ENCODE measurements at places on chromosomes 1 and 21. TPM values are rescaled to one million over a fixed set of nuclear protein-coding genes. Genes with fewer than 3 reads are reported as not detected.

- H3K27me3 ChIP-seq, result no peaks in the 10 kb centered on the region
These were observed 5.5 kb upstream of the ANKRD35 start for GRCh38 chr1:145891143-145891542.

- DNase-seq, result no peak
- no peaks in the 10 kb centered on the region for H3K4me1 ChIP-seq
- H3K27me3 ChIP-seq, result no peaks in the 10 kb centered on the region
- no peak overlapping the region for H3K4me3 ChIP-seq
- H3K27ac ChIP-seq, result no peak overlapping the region
- H3K36me3 ChIP-seq, result no peaks in the 10 kb centered on the region
These were observed 24.0 kb downstream of the FNBP1L start for GRCh38 chr1:93471911-93472310.

GRCh38 chr21:37231249-37231645 is 35.9 kb downstream of the VPS26C start:
- H3K4me3 ChIP-seq, result no peak overlapping the region
- H3K27me3 ChIP-seq, result no peaks in the 10 kb centered on the region
- H3K27ac ChIP-seq, result no peak overlapping the region
- peaks cover under 1% of the 10 kb centered on the region for H3K4me1 ChIP-seq
- H3K36me3 ChIP-seq, result peaks cover 52% of the 10 kb centered on the region

- no peak overlapping the region for H3K27ac ChIP-seq
- H3K4me3 ChIP-seq, result no peak overlapping the region
- no peak for DNase-seq
- H3K36me3 ChIP-seq, result no peaks in the 10 kb centered on the region
- H3K27me3 ChIP-seq, result no peaks in the 10 kb centered on the region
These were observed 352.1 kb downstream of the MATN1 start for GRCh38 chr1:30371179-30371788.

DNA sequence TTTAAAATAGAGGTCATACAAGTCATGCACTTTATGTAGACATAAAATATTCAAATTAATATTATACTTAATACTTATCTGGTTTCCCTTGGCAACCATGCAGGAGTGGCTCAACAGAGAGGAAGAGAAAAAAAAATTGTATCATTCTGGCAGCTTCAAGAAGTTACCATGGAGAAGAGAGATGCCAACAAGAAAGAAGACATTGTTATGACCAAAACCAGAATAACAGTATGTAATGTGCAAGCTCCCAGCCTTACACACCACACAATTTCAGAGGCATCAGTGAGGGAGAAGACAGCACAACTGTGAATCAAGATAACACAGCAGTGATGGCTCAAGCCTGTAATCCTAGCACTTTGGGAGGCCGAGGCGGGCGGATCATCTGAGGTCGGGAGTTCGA is 49.1 kb upstream of the RCOR3 start:
- no peaks in the 10 kb centered on the region for H3K4me1 ChIP-seq
- no peak for DNase-seq
- H3K27ac ChIP-seq, result no peak overlapping the region

Gene ZNF670
- total RNA-seq, result 2.9 TPM

DNA sequence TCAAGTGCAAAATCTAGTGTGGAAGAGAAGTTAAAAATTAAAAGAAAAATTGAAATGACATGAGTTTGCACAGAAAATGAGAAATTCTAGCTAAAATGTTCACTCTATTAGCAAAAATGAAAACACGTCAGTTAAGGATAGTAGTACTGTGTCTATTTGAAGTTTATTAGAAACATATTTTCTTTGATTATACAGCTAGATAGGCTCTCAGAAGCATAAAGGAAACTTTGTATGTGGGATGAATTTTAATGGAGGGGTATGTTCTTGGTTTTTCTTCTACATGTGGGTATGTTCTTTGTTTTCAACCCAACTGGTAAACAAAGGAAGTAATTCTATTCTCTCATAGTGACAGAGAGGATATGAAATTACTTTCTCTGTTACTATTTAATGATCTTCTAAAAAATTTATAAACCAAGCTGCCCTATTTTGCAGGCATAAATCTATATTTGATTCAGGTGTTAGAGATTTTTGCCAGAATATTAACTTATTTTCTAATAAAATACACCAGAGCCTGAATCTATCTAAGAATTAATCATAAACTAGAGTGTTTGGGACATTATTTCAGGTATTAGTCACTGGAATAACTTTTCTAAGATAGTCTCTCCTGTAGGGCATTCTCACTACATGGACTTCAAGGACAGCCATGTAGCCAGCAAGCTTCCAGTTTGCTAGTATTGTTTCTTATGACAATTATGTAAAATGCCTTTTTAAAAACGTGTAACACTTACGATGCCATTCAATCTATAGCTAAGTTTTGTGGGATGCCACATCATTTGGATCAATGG is 15.8 kb downstream of the GPSM2 start:
- H3K36me3 ChIP-seq, result no peaks in the 10 kb centered on the region
- H3K4me3 ChIP-seq, result no peak overlapping the region
- no peak for DNase-seq
- no peaks in the 10 kb centered on the region for H3K4me1 ChIP-seq
- H3K27ac ChIP-seq, result no peak overlapping the region
- no peaks in the 10 kb centered on the region for H3K27me3 ChIP-seq

GRCh38 chr1:198628067-198628455 is 10.8 kb upstream of the PTPRC start:
- H3K27ac ChIP-seq, result peak overlapping the region; percentile 38
- H3K4me3 ChIP-seq, result no peak overlapping the region
- DNase-seq, result no peak
- H3K27me3 ChIP-seq, result no peaks in the 10 kb centered on the region

GRCh38 chr1:59927213-59927612 is 640 bp upstream of the CYP2J2 start:
- no peak overlapping the region for H3K4me3 ChIP-seq
- DNase-seq, result no peak
- H3K27ac ChIP-seq, result no peak overlapping the region
- no peaks in the 10 kb centered on the region for H3K27me3 ChIP-seq
- no peaks in the 10 kb centered on the region for H3K36me3 ChIP-seq
- H3K4me1 ChIP-seq, result peaks cover 4% of the 10 kb centered on the region

DNA sequence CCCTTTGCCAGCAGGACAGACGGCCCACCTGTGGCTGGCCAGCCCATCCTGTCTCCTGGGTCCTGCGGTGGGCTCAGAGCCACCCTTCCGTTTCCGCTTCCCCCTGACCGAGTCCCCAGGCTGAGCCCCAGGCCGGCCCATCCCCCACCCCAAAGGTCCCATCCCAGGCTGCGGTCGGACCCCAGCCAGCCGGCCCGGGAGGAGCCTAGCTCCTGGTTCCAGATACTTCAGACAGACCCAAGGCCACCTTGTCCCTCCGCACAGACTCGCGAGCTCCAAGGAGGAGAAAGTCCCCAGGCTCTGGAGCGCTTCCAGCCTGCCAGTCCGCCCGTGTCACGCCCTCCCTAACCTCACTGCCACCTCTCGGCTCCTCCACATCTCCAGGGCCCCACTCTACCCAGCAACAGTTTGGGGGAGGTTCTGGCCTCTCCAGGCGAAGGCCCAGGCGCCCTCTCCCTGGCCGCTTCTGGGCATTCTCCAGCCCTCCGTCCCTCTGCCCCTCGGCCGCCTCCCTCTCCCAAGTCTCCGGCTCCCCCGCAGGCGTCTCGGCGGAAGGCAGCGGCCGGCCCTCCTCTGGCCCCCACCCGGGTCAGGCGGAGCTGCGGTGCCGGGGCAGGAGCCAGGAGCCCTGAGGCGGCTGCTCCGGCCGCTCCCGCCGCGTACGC is 835 bp downstream of the LRRN2 start:
- H3K27ac ChIP-seq, result no peak overlapping the region
- H3K27me3 ChIP-seq, result peaks cover 12% of the 10 kb centered on the region
- H3K36me3 ChIP-seq, result no peaks in the 10 kb centered on the region

Gene CHD1L
- 29.5 TPM for total RNA-seq

Gene GPR25
- total RNA-seq, result 7.7 TPM

Gene KRTAP12-2
- not detected for total RNA-seq

GRCh38 chr1:69523032-69523431 is 44.7 kb upstream of the LRRC7 start:
- no peak overlapping the region for H3K27ac ChIP-seq
- no peaks in the 10 kb centered on the region for H3K36me3 ChIP-seq
- DNase-seq, result no peak
- H3K4me3 ChIP-seq, result no peak overlapping the region
- H3K4me1 ChIP-seq, result no peaks in the 10 kb centered on the region

GRCh38 chr1:83960669-83961277 is 38.2 kb downstream of the TTLL7 start:
- no peak for DNase-seq
- no peak overlapping the region for H3K27ac ChIP-seq
- H3K27me3 ChIP-seq, result no peaks in the 10 kb centered on the region
- no peak overlapping the region for H3K4me3 ChIP-seq
- no peaks in the 10 kb centered on the region for H3K36me3 ChIP-seq
- no peaks in the 10 kb centered on the region for H3K4me1 ChIP-seq

Gene SLC25A33
- total RNA-seq, result 3.1 TPM

GRCh38 chr1:204885288-204885711 is 14.6 kb downstream of the NFASC start:
- no peak for DNase-seq
- H3K4me1 ChIP-seq, result no peaks in the 10 kb centered on the region
- H3K27me3 ChIP-seq, result no peaks in the 10 kb centered on the region
- no peak overlapping the region for H3K27ac ChIP-seq
- H3K36me3 ChIP-seq, result no peaks in the 10 kb centered on the region

- no peak overlapping the region for H3K27ac ChIP-seq
- no peaks in the 10 kb centered on the region for H3K27me3 ChIP-seq
- no peak for DNase-seq
These were observed 186.3 kb upstream of the BRINP3 start for GRCh38 chr1:190663962-190664361.

GRCh38 chr1:7719468-7720094 is 51.5 kb upstream of the VAMP3 start:
- no peak overlapping the region for H3K4me3 ChIP-seq
- no peaks in the 10 kb centered on the region for H3K36me3 ChIP-seq
- DNase-seq, result no peak

GRCh38 chr1:16015960-16016901 is 1.6 kb downstream of the HSPB7 start:
- DNase-seq, result no peak
- no peaks in the 10 kb centered on the region for H3K27me3 ChIP-seq
- peaks cover 13% of the 10 kb centered on the region for H3K4me1 ChIP-seq
- no peak overlapping the region for H3K27ac ChIP-seq

- no peak overlapping the region for H3K27ac ChIP-seq
- no peaks in the 10 kb centered on the region for H3K36me3 ChIP-seq
- no peaks in the 10 kb centered on the region for H3K27me3 ChIP-seq
- peaks cover 14% of the 10 kb centered on the region for H3K4me1 ChIP-seq
These were observed 60.2 kb upstream of the PDE9A start for GRCh38 chr21:42593007-42593814.

DNA sequence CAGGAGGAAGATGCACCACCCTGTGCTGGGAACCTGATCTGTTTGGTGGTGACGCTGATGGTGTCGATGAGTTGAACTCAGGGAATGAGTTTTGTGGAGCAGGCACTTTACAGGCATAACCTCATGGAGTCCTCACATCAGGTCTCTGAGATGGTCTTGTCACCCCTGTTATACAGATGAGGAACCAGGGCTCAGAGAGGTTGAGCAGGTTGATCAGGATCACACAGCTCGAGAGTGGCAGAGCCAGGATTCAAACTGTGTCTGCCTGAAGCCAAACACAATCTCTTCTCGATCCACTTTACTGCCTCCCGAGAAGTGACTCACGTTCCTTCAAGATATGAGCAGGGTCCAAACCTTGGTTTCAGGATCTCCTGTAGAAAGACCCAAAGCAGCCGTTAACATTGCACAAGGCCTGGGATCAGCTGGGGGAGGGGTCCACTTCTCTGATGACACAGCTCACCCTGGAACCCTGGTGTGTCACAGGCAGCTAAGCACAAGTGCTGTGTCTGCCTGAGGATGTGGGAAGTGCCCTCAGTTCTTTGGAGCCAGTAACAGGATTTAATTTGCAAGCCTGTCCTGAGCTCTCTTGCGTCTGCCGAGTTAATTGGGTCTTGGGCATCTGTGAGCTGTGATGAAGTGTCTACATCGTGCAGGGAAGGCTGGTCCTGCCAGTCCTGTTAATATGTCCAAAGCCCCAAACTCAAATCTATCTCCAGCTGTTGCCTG is 65.4 kb upstream of the STUM start:
- H3K27ac ChIP-seq, result no peak overlapping the region
- no peaks in the 10 kb centered on the region for H3K27me3 ChIP-seq
- DNase-seq, result no peak
- peaks cover 16% of the 10 kb centered on the region for H3K4me1 ChIP-seq
- H3K36me3 ChIP-seq, result no peaks in the 10 kb centered on the region

DNA sequence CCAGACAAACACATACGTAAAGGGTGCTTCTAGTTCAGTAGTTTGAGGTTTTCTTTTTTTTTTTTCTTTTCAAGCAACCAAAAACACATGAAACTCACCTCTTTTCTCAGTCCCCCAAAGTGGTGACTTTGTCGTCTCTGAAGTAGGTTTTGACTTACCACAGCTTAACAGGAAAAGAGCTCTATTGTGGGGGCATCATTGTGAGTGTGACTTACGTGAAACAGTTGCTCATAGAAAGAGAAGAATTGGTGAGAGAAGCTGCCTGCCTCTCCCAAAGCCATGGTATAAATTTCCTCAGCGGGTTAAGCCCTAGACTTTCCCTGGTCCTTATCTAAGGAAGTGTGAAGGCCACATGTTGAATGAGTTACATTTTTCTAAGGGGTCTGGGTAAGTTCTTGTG is 11.9 kb downstream of the FASLG start:
- H3K4me3 ChIP-seq, result no peak overlapping the region
- peaks cover 64% of the 10 kb centered on the region for H3K4me1 ChIP-seq
- peaks cover 4% of the 10 kb centered on the region for H3K36me3 ChIP-seq

Gene LENEP
- total RNA-seq, result 3.1 TPM

- H3K36me3 ChIP-seq, result no peaks in the 10 kb centered on the region
- no peaks in the 10 kb centered on the region for H3K4me1 ChIP-seq
These were observed 871 bp upstream of the ERICH3 start for GRCh38 chr1:74674278-74675048.

Gene ERG
- not detected for total RNA-seq

DNA sequence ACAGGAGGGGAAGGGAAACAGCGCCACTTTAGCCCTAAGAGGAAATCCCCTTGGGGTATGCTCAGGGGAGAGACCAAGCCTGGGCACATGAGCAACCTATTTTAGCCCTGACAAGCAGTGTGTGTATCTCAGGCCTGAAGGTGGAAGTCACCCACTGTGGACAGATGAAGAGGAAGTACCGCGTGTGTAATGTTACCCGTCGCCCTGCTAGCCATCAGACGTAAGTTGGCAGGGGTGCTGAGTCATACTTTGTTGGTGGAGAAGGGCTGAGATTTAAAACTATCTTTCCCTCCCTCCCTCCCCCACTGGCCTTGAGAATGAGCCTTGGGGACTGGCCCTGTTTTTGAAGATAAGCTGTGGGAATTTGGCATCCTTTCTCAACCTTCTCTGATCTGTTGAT is 11.2 kb downstream of the AGO1 start:
- H3K27me3 ChIP-seq, result no peaks in the 10 kb centered on the region
- H3K4me3 ChIP-seq, result no peak overlapping the region
- no peak for DNase-seq
- H3K4me1 ChIP-seq, result no peaks in the 10 kb centered on the region
- no peak overlapping the region for H3K27ac ChIP-seq
- peaks cover 25% of the 10 kb centered on the region for H3K36me3 ChIP-seq

GRCh38 chr1:172125812-172126430 is 284.6 kb downstream of the DNM3 start:
- no peak overlapping the region for H3K4me3 ChIP-seq
- no peak for DNase-seq
- no peaks in the 10 kb centered on the region for H3K4me1 ChIP-seq
- H3K27ac ChIP-seq, result no peak overlapping the region
- no peaks in the 10 kb centered on the region for H3K27me3 ChIP-seq
